ENCODE measurements at places on chromosomes 2 and 18.

- H3K27ac ChIP-seq, result no peak overlapping the region
- H3K4me1 ChIP-seq, result no peaks in the 10 kb centered on the region
- peaks cover 3% of the 10 kb centered on the region for H3K27me3 ChIP-seq
- no peaks in the 10 kb centered on the region for H3K36me3 ChIP-seq
- no peak for DNase-seq
Measured at GRCh38 chr18:61034580-61034979, 298.6 kb upstream of the CDH20 start.

DNA sequence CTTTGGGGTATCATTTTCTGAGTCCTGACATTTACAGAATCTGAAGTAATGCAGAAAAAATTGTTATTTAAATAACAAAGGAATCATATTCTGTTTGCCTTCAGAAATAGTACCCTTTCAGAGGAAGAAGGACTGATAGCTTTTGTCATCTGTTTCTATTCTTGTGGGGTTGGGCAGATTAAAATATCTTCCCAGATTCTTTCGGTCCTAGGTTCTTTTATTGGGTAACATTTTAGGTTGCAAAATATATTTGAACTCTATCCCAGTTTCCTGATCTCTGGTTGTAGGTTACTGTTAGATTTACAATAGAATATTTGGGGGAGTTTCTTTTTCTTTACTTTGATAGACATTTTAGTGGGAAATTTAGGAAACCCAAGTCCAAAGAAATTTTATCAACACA lies 550.5 kb downstream of the SPAG16 start:
- DNase-seq, result no peak
- H3K4me3 ChIP-seq, result no peak overlapping the region
- H3K4me1 ChIP-seq, result no peaks in the 10 kb centered on the region
- no peaks in the 10 kb centered on the region for H3K36me3 ChIP-seq
- H3K27me3 ChIP-seq, result no peaks in the 10 kb centered on the region

DNA sequence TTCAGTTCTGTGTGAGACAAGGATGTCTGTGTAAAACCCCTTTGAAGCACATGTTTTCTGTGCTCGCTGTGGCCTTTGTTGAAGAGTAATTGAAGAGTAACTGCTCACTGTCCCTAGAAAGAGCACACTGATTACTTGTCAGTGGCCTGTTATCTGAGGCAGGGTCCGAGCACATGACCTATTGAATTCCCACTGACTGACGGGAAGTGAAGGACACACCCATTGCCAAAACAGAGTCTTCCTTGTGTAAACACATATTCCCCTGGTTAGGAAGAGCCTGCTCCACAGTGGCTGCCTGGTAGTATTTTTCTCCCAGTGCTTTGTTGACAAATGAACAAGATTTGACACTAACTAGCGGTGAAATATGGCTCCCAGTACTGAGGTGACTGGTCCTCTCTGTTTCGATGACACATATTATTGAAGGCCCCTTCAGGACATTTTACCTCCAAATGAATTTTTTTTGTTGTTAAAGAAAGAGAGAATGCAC lies 148.5 kb upstream of the GYPC start:
- H3K27ac ChIP-seq, result peak overlapping the region; percentile 83
- DNase-seq, result no peak
- no peaks in the 10 kb centered on the region for H3K36me3 ChIP-seq
- no peak overlapping the region for H3K4me3 ChIP-seq
- peaks cover 54% of the 10 kb centered on the region for H3K4me1 ChIP-seq

GRCh38 chr2:64591188-64591587 lies 62.5 kb downstream of the SERTAD2 start:
- H3K27me3 ChIP-seq, result no peaks in the 10 kb centered on the region
- peaks cover 1% of the 10 kb centered on the region for H3K4me1 ChIP-seq
- H3K36me3 ChIP-seq, result peaks cover 23% of the 10 kb centered on the region
- H3K4me3 ChIP-seq, result no peak overlapping the region

GRCh38 chr2:30519796-30520195 lies 72.8 kb downstream of the LCLAT1 start:
- no peak overlapping the region for H3K4me3 ChIP-seq
- H3K4me1 ChIP-seq, result peaks cover 11% of the 10 kb centered on the region
- H3K27ac ChIP-seq, result no peak overlapping the region
- peaks cover 70% of the 10 kb centered on the region for H3K36me3 ChIP-seq
- DNase-seq, result no peak

DNA sequence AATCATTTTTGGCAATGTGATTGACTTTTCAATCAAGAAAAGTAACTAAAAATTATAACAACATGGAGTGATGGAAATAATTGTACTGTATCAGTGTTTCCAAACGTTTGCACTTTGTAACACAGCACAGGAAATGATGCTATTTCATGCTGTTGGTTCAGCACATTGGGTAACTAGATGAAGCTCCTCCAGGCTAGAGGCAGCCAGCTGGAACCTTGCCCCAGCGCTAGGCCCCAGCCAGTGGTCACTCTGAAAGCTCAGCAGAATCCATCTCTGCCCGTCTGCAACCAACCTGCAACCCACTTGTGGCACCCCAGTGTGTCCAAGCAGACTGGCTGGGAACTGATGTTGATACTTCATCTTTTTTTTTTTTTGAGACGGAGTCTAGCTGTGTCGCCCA lies 15.3 kb downstream of the UNC50 start:
- H3K4me1 ChIP-seq, result peaks cover 12% of the 10 kb centered on the region
- peaks cover 3% of the 10 kb centered on the region for H3K27me3 ChIP-seq
- no peak overlapping the region for H3K4me3 ChIP-seq
- DNase-seq, result no peak
- no peaks in the 10 kb centered on the region for H3K36me3 ChIP-seq

GRCh38 chr2:129605646-129606045 lies 373.8 kb upstream of the RAB6C start:
- peaks cover 5% of the 10 kb centered on the region for H3K36me3 ChIP-seq
- no peak for DNase-seq
- H3K27me3 ChIP-seq, result peaks cover 4% of the 10 kb centered on the region
- H3K27ac ChIP-seq, result peak overlapping the region; percentile 69

DNA sequence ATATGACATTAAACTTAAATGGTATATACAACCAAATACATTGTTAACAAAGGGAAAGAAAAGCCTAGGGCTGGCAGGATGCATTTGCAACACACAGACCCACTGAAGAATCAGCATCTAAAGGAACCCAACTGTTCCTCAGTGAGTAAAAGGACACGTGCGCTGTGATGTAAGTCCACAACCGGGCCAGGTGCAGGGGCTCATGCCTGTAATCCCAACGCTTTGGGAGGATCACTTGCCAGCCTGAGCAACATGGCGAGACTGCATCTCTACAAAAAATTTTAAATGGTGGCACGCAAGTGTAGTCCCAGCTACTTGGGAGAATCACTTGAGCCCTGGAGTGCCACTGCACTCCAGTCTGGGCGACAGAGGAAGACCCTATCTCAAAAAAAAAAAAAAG lies 3.9 kb downstream of the DTNB start:
- no peaks in the 10 kb centered on the region for H3K36me3 ChIP-seq
- peaks cover 24% of the 10 kb centered on the region for H3K4me1 ChIP-seq
- H3K27ac ChIP-seq, result no peak overlapping the region
- no peak for DNase-seq
- H3K27me3 ChIP-seq, result peaks cover 21% of the 10 kb centered on the region

DNA sequence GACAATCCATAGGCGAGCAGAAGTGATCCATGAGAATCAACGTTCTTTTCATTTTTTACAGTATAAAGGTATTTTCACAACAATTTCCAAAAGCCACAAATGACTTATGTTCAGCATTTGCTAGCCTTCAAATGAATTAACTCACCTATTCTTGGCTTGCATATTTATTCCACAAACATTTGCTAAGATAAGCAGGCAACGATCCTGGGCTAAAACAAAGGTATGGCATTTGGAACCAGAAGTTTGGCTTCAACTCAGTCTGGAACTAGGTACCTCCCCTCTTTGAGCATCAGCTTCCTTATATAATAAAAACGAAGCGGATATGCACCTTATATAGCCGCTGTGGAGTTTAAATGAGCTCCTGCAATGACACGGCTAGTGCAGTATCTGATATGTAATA lies 20.5 kb downstream of the CYRIA start:
- no peak overlapping the region for H3K27ac ChIP-seq
- DNase-seq, result no peak
- H3K4me3 ChIP-seq, result no peak overlapping the region

DNA sequence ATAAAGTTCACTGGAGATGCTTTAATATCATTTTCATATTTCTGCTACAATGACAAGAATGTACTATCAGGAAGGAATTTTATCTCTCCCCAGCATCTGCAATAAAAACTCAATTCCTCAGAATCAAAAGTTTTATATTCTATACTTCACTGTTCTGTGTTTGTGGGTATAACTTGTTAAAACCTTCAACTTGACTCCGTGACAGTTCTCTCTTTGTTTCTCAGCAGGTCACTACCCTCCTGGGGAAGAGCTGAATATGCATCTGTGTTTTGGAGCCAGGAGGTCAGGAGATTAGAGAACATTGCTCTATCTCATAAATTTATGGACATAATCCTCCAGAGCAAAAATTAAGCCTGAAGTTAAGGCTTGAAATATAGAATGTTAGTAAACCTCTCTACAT lies 411.4 kb downstream of the TRIB2 start:
- H3K36me3 ChIP-seq, result no peaks in the 10 kb centered on the region
- no peak overlapping the region for H3K4me3 ChIP-seq
- H3K27ac ChIP-seq, result no peak overlapping the region
- H3K27me3 ChIP-seq, result peaks cover 24% of the 10 kb centered on the region
- no peak for DNase-seq

GRCh38 chr2:178275600-178275999 lies 81.3 kb downstream of the OSBPL6 start:
- no peaks in the 10 kb centered on the region for H3K27me3 ChIP-seq
- no peak overlapping the region for H3K4me3 ChIP-seq
- no peak for DNase-seq
- H3K27ac ChIP-seq, result peak overlapping the region; percentile 66
- no peaks in the 10 kb centered on the region for H3K36me3 ChIP-seq

- H3K4me1 ChIP-seq, result peaks cover 21% of the 10 kb centered on the region
- H3K4me3 ChIP-seq, result no peak overlapping the region
- peaks cover 4% of the 10 kb centered on the region for H3K27me3 ChIP-seq
- no peak for DNase-seq
Measured at GRCh38 chr2:143600116-143600515, 470.9 kb downstream of the ARHGAP15 start.

GRCh38 chr2:128439791-128440665 lies 121.4 kb upstream of the HS6ST1 start:
- peak overlapping the region; percentile 19 for H3K27ac ChIP-seq
- H3K4me1 ChIP-seq, result peaks cover 57% of the 10 kb centered on the region
- no peak for DNase-seq

- H3K4me3 ChIP-seq, result no peak overlapping the region
- H3K36me3 ChIP-seq, result no peaks in the 10 kb centered on the region
- DNase-seq, result no peak
- H3K27ac ChIP-seq, result no peak overlapping the region
- peaks cover 23% of the 10 kb centered on the region for H3K27me3 ChIP-seq
Measured at GRCh38 chr18:8699948-8700347, 5.4 kb upstream of the MTCL1 start.

DNA sequence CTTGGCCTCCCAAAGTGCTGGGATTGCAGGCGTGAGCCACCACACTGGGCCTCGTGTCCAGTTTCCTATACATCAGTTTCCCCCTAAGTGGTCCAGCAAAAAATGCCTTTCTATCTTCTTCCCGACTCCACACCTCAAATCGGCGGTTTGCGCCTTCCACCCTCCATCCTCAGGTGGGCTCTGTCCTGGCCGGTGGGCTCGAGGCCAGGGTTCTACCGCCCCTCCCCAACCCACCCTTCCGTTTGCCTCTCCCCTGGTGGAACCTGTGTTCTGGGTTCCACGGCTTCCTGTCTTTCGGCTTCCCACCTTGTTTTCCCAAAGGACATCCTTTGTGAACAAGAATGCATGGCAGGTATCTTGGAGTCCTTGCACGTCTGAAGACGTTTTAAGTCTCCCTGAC lies 104.4 kb downstream of the HS6ST1 start:
- no peak for DNase-seq
- peaks cover 9% of the 10 kb centered on the region for H3K27me3 ChIP-seq
- no peaks in the 10 kb centered on the region for H3K4me1 ChIP-seq
- H3K27ac ChIP-seq, result no peak overlapping the region

DNA sequence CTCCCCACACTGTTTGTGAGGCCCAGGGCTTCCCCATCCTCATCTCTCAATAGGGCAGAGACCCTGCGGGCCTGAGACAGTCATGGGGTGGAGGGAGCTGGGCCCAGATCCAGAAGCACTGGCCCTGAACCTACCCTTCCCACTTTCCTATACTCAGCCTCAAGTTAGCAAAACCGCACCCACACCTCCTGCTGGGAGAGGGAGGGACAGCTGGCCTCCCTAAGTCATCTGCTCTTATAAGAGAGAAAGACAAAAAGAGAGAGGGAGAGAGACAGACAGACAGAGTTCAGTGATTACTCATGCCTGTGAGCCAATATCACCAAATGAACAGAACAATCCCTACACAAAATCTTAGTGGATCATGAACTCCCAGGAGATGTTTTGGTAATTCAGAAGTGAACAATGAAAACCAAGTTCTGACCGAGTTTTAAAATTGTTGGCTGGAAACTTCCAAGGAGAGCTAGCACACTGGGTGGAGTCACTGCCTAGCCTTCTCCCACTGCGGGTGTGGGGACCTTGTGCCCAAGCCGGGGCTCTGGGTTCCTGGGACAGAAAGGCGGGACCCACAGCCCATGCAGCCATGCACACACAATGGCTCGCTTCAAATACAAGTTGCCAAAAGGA lies 130.5 kb downstream of the PXDN start:
- H3K27ac ChIP-seq, result no peak overlapping the region
- DNase-seq, result no peak
- H3K4me1 ChIP-seq, result peaks cover 25% of the 10 kb centered on the region
- H3K36me3 ChIP-seq, result no peaks in the 10 kb centered on the region

GRCh38 chr2:10772868-10773215 lies 39.7 kb downstream of the PDIA6 start:
- peaks cover 33% of the 10 kb centered on the region for H3K4me1 ChIP-seq
- H3K4me3 ChIP-seq, result no peak overlapping the region

- H3K4me3 ChIP-seq, result no peak overlapping the region
- no peak overlapping the region for H3K27ac ChIP-seq
- H3K27me3 ChIP-seq, result no peaks in the 10 kb centered on the region
- H3K36me3 ChIP-seq, result no peaks in the 10 kb centered on the region
- H3K4me1 ChIP-seq, result peaks cover 51% of the 10 kb centered on the region
- peak; percentile 26 for DNase-seq
Measured at GRCh38 chr2:216987252-216987821, 127.5 kb upstream of the TNP1 start.

- H3K4me1 ChIP-seq, result peaks cover 65% of the 10 kb centered on the region
- peaks cover 58% of the 10 kb centered on the region for H3K27me3 ChIP-seq
- DNase-seq, result peak; percentile 76
- H3K4me3 ChIP-seq, result peak overlapping the region; percentile 75
Measured at GRCh38 chr2:236167297-236168109, 683 bp downstream of the GBX2 start.

DNA sequence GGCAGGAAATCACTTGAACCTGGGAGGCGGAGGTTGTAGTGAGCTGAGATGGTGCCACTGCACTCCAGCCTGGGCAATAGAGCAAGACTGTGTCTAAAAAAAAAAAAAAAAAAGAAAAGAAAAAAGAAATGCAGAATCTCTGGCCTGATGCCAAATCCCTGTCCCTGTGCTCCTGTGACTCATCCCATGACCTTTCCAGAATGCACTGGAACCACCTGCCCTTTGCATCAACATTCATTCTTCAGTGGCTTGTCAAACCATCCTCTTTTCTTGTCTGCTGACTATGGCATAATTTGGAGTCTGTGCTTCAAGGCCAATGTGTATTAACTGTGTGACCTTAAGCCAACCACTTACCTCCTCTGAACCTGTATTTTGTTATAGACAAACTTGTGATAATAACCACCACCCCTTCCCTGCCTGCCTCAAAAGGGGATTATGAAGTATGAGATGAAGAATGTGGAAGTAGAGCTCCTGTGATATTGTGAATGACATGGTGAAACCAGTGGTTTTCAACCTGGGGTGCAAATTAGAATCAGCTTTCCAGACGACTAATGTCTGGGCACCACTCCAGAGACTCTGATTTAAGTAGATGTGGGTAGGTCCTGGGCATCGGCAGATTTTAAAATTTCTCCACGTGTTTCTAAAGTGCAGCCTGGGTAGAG lies 189.3 kb downstream of the CLIP4 start:
- DNase-seq, result no peak
- H3K36me3 ChIP-seq, result no peaks in the 10 kb centered on the region
- no peak overlapping the region for H3K27ac ChIP-seq
- H3K4me1 ChIP-seq, result peaks cover 15% of the 10 kb centered on the region

Data from nephron progenitor cell (in vitro differentiated cells).